ENCODE measurements at places on chromosomes 12 and 14.

- DNase-seq, result no peak
Measured at GRCh38 chr12:54374562-54375258, 9.8 kb downstream of the ZNF385A start.

- DNase-seq, result no peak
Measured at GRCh38 chr14:69932391-69932790, 53.2 kb downstream of the SMOC1 start.

- DNase-seq, result no peak
Measured at GRCh38 chr12:77435446-77436091, 370.2 kb upstream of the E2F7 start.

DNA sequence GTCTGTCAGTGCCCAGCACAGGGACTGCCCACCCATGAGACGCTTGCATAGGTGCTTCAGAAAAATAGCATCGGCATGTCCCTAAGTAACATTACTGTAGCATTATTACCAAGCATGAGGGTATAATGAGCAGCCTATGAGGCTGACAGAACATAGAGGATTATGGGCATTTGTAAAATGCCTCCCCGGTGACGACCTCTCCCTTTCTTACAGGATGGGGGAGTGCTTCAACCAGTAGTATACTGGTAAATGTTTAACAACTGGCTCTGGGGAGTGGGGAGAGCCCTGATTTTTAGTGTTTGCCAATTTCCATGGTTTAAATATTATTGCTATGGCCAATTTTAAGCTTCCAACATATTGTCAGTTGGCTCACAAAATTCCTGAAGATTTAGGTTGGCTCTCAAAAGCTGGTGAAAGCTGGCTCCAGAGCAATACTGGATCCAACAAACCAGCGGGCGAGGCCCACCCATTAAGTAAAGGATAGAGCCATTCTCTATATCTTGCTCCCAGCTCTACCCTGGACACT, 104.5 kb downstream of the ETNK1 start:
- DNase-seq, result no peak

DNA sequence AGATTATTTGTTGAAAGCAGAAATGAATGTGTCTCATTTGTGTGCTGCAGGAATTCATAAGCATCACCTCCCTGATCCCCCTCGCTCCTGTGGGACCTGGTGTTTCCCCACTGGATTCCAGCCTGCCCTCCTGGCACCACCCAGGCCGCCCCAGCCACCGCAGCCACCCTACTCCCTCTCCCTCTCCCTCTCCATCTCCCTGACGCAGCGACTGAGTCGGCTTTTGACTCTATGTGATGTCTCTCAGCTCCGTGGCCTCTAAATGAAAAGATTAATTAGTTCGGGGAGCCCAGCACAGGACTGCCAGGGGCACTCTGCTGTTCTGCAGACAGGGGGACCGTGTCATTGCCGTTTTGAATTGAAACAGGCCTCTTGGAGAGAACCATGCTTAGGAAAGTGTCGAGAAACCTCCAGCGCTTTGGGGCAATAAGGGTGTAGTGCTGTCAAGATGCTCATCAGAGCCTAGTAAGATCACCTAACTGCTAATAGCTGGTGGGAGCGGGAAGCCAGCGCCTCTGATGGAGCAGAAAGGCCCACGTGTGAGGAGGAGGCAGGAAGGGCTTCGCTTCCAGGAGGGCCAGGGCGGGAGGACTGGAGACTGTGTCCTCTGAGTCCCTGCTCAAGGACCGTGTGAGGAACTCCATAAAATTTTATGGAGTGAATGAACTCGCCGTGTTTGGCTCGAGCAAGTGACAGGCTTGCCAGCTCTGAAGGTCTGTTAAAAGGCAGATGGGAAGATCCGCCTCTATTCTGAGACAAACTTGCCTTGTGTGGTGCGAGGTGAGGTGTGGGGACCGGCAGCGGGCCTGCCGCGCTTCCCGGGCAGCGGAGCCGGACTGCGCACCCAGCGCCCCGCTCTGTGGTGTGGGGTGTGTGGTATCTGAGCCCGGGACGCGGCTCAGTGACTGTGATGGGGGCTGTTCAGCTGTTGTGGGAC, 157.4 kb upstream of the C14orf180 start:
- DNase-seq, result no peak

DNA sequence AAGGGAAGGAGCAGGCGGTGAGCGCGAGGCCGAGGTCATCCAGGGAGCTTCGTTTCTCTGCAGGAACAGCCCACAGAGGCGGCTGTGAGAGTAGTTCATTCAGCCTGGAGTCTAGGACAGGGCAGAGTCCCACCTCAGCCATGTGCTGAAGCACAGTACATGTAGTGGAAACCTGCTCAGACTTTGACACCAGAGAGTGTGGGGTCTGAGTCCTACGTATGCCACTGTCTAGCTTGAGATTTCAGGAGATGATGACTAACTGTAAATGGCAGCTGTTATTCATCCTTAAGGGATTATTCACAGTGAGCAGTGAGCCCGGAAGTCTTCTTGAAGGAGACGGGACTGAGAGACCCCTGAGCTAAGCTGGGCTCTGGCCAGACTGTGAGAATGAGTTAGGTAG, 938 bp upstream of the SLC6A13 start:
- no peak for DNase-seq

GRCh38 chr12:70110085-70110484, 133.1 kb upstream of the CNOT2 start:
- no peak for DNase-seq

- DNase-seq, result no peak
Measured at GRCh38 chr12:13386323-13387039, 190.0 kb downstream of the EMP1 start.

- DNase-seq, result no peak
Measured at GRCh38 chr12:109915171-109916040, 15.3 kb downstream of the TCHP start.

GRCh38 chr12:2775431-2775830, 19.3 kb upstream of the FKBP4 start:
- DNase-seq, result no peak

GRCh38 chr14:34930591-34931091, 52.2 kb upstream of the SRP54 start:
- peak; percentile 38 for DNase-seq

DNA sequence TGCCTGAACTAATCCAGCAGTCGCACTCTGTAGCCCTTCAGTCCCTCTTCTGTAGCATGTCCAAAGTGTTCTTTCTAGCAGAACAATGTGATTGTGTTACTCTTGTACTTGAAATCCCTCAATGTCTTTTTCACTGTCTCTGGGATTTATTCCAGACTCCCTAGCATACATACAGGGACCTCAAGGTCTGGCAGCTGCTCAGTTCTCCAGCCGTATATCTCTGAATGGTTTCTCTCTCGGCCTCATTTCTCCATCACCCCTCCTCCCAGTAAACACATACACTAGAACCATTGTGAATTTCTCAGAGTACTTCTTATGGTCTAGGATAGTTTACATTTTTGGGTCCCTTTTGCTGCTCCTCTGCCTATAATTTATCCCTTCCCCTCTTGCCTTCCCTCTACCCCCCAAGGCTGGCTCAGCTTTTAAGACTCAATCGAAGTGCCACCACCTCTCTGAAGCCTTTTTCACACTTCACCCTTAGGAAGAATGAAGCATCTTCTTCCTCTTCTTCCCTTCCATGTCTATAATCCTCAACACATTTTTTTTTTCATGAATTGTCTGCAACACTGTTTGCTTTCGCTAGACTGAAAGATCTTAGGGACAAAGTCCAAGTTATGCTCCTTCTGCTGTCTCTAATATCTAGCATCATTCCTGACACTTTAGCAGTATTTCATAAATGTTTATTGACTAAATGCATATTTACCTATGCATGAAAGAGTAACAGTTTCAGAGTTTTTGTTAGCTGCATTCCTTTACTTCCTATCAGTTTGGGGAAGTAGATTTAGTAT, 446.1 kb downstream of the ZFP36L1 start:
- no peak for DNase-seq

DNA sequence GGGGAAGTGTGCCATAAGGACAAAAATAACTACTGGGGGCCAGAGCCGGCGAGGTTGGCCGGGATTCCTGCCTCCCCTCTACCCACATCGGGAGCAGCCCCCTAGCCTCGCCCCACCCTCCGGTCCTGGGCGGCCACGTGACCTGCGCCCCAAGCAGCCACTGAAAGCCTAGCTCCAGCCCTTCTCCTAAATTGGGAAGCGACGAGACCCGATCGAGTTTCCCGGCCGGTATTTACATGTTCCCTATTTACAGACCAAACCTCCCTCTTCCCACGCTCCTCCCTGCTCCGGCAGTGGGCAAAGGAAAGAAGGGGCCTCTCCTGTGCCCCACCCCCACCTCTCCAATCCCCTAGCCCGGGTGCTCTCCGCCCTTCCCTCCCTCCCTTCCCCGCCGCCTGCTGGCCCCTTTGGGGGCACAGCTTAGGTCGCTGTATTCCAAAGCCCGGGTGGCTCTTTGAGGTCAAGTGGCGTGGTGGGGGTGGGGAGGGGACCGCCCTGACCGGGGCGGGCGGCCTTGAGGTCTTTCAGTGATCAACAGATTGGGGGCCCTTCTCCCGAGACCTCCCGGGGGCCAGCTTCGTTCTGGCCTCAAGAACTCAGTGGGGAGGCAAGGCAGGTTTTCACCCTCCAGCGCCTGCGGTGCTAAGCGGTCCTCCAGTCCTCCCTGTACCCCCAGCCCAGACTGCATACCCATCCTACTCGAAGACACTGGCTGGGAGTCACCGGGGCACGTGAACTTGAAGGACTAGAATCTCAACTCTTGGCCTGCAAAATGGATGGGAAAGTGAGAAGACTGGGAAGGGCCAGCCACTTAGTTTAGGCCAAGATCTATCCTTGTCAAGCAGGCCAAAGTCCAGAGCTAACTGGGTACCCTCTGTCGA, 6.3 kb upstream of the CTDSP2 start:
- DNase-seq, result no peak

DNA sequence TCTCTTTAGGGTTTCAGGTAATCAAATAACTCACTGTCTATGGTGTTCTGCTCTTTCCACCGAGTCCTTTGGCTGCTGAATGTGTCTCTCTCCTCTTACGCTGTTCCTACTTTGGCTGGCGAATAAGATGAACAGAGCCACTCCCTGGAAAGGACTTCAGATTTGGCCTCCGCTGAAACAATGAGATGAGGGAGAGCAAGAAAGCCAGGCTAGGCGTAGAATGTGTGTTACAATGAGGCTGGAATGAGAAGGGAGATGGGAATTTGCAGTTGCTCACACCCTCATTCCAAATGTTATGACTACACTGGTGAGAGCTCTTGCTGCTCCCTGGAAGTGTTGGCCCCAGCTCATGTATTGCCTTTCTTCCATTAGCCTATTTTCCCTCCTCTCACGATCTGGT, at the start of gene MFAP5:
TSS of gene MFAP5 (minus strand) at position 234 of the 400 bp plus-strand sequence. CDS start 722 bp downstream, outside the sequence.
- DNase-seq, result no peak

DNA sequence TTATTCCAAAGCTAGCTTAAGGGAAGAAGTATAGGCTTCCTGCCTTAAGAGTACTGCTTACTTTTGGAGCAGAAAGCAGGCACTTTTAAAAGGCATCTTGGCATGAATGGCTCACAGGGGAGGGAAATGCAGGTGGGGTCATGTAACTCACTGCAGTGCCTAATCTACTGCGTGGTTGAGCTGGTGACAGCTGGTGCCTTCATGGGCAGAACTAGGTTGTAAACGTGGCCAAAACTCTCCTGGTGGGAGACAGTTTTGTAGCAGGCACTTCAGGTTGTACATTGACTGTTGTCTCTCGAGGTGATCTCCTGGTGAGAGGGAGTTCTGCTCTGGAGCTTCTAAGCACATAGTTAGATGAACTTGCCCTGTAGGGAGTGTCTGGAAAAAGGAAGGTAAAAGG, 962.5 kb downstream of the DIO2 start:
- no peak for DNase-seq

- no peak for DNase-seq
Measured at GRCh38 chr12:18160901-18161300, 70.9 kb upstream of the RERGL start.

GRCh38 chr12:83676781-83677295, 990.1 kb downstream of the TMTC2 start:
- no peak for DNase-seq

DNA sequence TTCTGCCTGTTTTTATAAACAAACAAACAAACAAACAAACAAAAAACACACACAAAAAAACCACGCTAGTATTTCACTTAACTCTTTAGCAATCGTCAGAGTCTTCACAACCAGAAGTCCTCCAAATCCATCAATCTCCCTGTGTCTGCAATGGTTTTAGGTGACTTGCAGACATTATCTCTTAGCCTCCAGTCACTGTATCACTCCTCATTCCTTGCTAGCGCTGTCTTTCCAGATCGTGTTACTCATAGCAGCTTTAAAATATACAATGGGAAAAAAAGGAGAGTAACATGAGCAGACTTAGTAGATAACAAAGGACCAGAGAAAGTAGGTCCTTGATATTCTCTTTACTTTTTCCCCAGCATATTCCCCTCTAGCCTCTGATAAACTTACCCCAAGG, 15.5 kb upstream of the ETNK1 start:
- DNase-seq, result no peak

GRCh38 chr12:44428825-44429224, 447.3 kb downstream of the NELL2 start:
- no peak for DNase-seq

- DNase-seq, result no peak
Measured at GRCh38 chr12:104243971-104244370, 28.4 kb downstream of the TXNRD1 start.

DNA sequence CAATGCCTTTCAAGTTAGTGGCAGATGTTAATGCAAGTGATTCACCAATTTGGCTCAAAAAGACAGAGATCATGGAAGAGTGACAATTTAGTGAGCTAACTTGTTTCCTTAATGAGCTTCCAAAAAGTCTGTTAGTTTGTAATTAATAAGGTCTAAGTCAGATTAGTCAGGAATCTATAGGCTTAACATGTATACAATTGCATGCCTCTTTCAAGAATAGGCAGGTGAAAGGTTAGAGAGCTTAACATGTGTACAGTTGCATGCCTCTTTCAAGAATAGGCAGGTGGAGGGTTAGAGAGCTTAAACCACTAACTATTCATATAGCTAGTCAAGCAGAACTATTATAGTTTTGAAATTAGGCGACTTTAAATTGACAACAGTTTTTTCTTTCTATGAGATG, 663.8 kb downstream of the C12orf50 start:
- no peak for DNase-seq

GRCh38 chr12:59578254-59578653, 17.6 kb upstream of the SLC16A7 start:
- DNase-seq, result no peak

- DNase-seq, result no peak
Measured at GRCh38 chr12:85733221-85733840, 102.9 kb downstream of the RASSF9 start.

GRCh38 chr14:58747181-58747580, 109.4 kb downstream of the DACT1 start:
- no peak for DNase-seq

- DNase-seq, result no peak
Measured at GRCh38 chr14:44657696-44658388, 150.8 kb upstream of the FSCB start.

- no peak for DNase-seq
Measured at GRCh38 chr14:75456997-75457335, 29.1 kb downstream of the JDP2 start.

GRCh38 chr12:117294189-117294603, 67.2 kb downstream of the NOS1 start:
- DNase-seq, result no peak
